Right forelimb (tissue), 1 donor: ENCODE measurements at places on chromosomes 5 and 9.

DNA sequence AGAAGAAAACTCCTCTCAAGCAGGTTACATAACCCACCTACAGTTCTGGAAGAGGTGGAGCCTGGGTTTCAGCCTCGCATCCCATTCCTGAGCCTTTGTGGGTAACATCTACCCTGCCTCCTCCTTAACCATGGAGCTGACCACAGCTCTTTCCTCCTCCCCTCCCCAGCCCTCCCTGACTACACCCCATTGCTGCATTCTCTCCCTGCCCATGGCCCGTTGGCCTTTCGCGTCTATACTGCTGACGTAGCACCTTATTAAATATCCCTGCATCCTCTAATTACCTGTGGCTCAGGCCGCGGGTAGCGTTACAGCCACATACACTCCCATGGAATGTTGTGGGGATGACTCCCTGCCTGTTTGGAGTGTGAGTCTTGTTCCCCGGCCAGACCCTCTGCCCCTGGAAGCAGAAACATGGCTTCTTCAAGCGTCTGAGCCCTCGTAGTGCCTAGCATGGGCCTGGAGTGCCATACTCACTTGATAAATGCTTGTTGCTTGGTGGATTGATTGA is 72.8 kb downstream of the WWC1 start:
- no peak for DNase-seq

DNA sequence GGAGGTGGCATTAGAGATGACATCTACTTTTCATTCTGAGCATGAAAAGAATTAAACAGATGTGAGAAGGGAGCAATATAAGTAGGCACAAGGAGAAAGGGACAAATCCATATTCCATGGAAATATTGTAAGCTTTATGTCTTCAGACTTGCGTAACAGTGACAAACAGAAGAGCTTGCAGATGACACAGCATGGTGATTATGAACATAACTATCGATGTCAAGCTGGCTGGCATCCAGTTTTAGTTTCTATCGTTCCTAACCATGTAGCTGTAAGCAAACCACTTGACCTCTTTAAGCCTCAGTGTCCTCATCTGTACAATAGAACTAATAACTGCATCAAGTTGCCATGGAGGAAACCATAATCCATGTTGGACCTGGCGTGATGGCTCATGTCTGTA is 246.7 kb upstream of the ADRA1B start:
- DNase-seq, result no peak

GRCh38 chr9:113503131-113503541 is 39.6 kb downstream of the RGS3 start:
- DNase-seq, result no peak

DNA sequence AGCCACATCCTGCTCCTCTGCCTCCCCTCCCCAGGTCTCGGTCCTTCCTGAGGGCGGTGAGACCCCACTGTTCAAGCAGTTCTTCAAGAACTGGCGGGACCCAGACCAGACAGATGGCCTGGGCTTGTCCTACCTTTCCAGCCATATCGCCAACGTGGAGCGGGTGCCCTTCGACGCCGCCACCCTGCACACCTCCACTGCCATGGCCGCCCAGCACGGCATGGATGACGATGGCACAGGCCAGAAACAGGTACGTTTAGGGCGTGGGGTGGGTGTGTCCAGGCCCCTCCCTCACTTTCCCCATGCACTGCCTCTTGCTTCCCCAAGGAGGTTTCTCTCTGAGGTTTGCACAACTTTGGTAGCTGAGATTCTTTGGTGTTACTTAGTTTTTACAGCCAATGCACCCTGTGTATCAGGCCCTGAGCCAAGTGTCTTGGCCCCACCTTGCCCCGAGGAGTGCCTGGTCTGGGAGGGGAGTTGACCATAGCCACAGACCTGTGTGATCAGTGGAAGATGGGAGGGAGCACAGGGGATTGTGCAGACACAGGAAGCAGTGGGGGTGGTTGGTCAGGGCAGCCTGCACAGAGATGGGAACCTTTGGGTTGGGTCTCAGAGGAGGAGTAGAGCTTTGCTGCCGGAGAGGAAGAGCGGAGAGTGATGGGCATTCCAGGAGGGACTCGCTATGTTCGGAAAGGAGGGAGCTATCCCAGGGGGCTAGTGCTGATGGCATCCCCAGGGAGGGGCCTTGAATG is 50.8 kb downstream of the GSN start:
- DNase-seq, result no peak

- DNase-seq, result no peak
These were observed 4.6 kb upstream of the DUSP1 start for GRCh38 chr5:172775326-172776234.

- DNase-seq, result peak; percentile 94
These were observed 773 bp downstream of the SQSTM1 start for GRCh38 chr5:179821298-179822058.

- DNase-seq, result no peak
These were observed 53.4 kb downstream of the GDNF start for GRCh38 chr5:37786416-37786815.

DNA sequence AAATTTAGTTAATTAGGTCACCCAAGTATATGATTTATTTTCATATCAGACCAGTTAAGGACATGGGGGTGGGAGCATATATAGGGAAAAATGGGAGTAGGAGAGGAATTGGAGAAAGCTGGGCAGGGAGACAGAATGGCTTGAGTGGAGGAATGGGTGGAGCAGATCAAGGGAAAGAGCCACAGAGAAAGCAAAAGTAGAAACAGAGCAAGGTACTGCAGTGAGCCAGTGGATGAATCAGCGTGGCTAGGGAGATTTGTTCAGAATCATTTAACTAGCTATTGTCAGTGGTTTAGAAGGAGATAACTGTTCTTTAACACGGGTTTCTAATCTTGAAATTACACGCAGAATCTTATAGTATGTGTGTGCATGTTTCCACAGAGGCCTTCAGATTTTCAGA is 37.4 kb downstream of the SNX24 start:
- no peak for DNase-seq

DNA sequence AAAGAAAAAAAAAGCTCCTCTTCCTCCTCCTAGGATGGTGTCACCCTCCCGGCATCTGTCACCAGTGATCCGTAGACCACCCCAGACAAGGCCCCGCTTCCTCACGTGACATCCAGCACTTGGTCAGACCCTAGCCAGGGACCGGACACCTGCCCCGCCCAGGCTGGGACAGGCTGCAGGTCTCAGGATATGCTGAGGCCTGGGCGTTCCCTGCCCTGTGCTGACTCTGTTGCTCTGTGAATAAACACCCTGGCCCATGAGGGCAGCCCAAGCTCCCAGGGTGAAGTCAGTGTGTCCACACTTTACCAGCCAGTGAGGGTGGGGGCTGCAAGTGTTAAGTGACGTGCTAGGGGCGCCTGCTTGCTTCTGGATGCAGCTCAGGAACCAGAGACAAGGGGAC is 5.6 kb downstream of the EDF1 start:
- peak; percentile 33 for DNase-seq

- DNase-seq, result no peak
These were observed 718 bp upstream of the DENND4C start for GRCh38 chr9:19229595-19230354.

- no peak for DNase-seq
These were observed 129.1 kb upstream of the PIK3R1 start for GRCh38 chr5:68086439-68086838.

GRCh38 chr9:126509718-126510117 is 104.0 kb upstream of the LMX1B start:
- no peak for DNase-seq

DNA sequence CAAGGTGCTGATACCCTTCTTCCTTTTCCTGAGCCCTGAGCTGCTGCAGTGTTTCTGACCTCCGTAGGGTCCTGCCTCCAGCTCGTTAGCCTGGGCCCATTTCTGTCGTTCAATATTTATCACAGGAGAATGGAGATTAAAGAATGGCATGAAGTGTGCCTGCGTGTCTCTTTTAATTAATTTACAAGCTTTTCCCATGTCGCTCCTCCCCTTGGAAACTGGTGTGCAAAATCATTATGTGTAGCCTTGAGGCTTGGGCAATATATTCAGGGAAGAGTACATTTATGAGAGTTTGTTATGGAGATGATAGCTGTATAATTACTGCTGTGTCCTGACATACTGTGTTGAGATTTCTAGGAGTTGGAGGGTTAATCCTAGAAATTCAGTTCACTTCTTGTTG is 99.7 kb downstream of the PCSK5 start:
- DNase-seq, result no peak

GRCh38 chr5:57650360-57651069 is 167.9 kb upstream of the ACTBL2 start:
- no peak for DNase-seq

DNA sequence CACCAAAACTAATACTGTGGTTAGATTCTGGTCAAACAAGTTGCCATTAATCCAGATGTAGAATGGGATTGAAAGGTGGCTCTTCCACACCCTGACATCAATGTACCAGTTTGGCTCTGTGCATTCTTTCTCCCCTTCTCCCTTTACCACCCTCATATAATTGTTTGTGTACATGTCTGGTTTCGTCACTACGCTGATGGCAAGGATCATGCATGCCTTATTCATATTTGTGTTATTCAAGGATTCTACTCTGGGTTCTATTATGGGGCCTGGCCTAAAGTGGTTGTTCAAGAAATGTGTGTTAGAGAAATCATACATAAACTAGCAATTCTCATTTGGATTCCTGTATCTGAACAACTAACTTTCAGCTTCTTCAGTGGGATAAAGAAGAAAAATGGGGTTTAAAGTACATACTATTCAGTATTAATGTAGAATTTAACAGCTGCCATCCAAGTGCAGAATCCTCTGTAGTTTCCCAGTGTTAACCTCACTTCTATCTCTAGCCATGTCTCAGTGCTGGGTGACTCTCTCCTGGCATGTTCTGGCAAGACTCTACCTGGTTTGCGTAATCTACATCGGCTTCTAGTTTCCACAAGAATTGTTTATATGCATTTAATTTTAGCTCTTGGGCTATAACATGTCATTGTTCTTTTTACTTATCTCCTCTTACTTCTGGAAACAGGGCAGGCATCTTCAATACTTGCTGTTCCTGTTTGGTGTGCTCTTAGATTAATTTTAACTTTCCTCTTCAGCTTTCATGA is 27.9 kb upstream of the CDKN2B start:
- no peak for DNase-seq

- no peak for DNase-seq
These were observed 62.4 kb downstream of the DMRT1 start for GRCh38 chr9:903886-904285.

DNA sequence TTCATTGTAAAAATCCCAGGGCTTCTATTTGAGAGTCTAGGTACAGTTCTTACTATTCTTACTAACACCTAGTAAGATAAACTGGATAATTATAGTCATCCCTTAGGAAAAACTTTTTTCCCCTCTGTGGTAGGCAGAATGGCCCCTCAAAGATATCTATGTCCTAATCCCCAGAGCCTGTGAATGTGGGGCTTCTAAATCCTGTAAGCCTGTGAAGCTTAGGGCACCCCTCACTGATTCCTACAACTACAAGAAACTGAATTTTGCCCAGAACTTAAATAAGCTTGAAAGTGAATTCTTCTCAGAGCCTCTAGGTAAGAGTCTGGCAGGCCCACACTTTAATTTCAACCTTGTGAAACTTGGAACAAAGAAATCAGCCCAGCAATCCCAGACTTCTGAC is 130.1 kb upstream of the ACOT12 start:
- no peak for DNase-seq

GRCh38 chr5:124737651-124738050 is 8.8 kb downstream of the ZNF608 start:
- no peak for DNase-seq

- no peak for DNase-seq
These were observed 680 bp upstream of the LPCAT1 start for GRCh38 chr5:1524481-1524798.

- no peak for DNase-seq
These were observed 5.1 kb downstream of the SEMA5A start for GRCh38 chr5:9540791-9541190.

GRCh38 chr5:96499753-96500345 is 66.8 kb upstream of the PCSK1 start:
- no peak for DNase-seq

- DNase-seq, result no peak
These were observed 146.8 kb downstream of the BARX1 start for GRCh38 chr9:93808115-93809029.

DNA sequence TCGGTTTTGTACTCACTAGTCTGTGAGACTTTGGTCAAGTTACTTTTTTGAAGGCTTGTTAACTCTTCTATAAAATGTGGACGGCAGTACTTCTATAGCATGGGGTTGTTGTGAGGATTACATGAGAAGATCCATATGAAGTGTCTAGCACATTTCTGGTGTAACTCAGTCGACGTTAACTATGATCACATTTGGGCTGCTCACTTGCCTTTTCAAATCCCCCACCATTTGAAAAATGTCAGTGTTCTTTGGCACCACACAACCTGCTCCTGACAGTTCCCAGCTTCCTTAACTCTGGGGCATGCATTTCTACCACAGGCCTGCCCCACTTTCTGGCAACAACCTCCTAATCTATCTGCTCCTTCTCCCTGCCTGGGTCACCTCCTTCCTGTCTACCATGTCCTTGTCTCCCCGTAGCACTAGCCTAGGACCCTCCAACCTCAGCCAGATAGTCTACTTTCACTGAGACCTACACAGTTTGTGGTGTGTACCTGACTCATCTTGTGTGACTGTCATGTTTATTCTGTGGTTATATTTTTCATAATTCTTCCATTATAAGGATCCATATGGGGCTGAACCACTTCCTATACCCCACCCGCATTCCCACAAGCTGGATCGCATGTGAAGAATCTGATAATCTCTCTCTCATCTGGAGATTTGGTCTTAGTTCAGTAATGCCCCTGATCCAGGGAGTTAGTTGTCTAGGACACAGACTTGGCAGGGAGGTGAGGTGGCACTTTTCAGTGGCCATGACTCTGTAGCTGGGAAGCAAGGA is 30.2 kb upstream of the BASP1 start:
- no peak for DNase-seq

- DNase-seq, result no peak
These were observed 1.6 kb downstream of the B4GALT1 start for GRCh38 chr9:33165263-33166151.

DNA sequence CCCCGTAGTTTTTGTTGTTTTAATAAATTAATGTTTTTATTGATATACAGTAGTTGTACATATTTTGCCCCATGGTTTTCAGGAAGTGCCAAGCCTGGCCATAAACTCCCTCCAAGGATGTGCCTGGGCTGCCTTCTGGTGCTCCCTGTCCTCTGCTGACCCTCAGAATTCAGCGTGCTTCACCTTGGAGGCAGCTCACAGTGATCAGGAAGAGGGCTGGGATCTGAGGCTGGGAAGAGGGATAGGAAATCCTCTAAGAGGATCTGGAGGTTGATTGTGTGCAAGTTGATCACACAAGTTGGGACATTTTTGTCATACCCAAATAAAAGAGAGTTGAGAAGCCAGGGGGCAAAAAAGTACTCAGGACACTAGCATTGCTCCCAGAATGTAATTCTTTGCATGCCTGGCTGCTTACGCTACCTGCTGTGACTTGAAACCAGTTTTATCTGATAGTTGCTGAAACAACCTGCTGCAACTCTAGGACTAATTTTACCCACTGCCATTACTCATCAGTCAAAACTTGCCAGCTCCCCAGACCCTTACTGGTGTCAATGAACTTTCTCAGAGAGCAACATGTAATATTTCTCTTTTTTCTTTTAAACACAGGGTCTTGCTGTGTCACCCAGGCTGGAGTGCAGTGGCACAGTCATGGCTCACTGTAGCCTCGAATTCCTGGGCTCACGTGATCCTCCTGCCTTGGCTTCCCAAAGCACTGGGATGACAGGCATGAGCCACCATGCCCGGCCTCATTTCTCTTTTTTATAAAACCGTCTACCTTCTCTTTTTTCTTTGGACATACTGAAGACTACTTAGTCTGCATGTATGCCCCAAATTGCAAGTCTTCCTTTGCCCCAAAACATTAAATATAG is 29.0 kb downstream of the PDE6A start:
- DNase-seq, result no peak
